PC-3 (cell line): ENCODE measurements at places on chromosomes 6 and 20.

DNA sequence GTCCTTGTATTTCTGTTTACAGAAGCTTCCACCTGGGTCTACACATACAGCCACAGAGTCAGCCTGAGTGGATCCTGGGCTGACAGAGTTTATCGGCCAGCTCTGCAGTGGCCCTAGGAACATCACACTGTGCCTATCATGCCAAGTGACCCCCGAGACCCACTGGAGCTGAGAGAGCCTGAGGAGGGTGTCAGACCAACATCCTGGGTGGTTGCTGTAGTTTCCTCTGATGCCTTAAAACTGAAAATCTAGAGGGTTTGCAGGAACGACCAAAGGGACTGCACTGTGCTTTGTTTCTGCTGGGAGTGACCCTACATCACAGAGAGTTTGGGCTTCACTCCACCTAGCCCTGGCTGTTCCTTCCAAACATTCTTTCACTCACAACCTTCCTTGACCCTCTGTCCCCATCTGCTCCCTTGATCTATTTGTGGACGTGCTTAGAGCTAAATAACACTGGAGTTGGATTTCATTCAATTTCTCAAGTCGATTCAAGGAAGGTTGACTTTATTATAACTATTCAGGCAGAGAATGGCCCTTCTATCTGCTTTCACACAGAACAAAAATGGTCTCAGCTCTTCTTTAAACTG, 18.1 kb downstream of the MYLK4 start:
- DNase-seq, result no peak
- H3K4me3 ChIP-seq, result no peak overlapping the region
- no peaks in the 10 kb centered on the region for H3K27me3 ChIP-seq
- no peaks in the 10 kb centered on the region for H3K36me3 ChIP-seq

DNA sequence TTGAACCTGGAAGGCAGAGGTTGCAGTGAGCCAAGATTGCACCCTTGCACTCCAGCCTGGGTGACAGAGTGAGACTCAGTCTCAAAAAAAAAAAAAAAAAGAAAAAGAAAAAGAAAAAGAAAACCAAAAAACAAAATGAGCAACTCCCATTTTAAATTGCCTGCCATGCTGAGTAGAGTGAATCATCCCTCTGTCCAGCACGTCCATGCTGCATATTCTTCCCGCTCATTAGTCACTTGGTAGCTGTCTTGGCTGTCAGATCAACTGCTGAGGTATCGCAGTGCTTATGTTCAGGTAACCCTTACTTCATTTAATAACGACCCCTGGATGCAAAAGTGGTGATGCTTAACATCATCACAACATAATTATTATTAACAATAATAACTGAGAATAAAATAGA, 72.6 kb upstream of the RNF24 start:
- H3K27ac ChIP-seq, result no peak overlapping the region
- peaks cover 3% of the 10 kb centered on the region; the same call in 1 of the 2 replicates for H3K4me1 ChIP-seq
- no peak overlapping the region for H3K4me3 ChIP-seq

DNA sequence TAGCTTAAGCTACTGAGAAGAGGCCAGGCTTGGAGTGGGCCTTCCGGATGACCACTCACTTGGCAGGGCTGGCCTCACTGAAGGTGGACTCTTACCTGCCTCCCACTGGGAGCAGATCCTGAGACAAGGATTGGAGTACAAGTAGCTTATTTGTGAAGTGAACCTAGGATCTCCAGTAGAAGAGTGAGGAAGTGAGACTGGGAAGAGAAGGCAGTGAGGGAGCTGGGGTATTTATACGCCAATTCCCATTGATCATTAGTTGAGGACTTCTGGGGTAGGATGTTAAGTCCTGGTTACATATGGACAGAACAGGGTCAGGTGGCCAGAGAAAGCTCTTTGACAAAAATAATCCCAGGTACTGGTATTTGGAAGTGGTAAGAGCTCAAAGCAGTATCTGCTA, 32.3 kb upstream of the RNF24 start:
- H3K4me1 ChIP-seq, result peaks cover 25% of the 10 kb centered on the region
- DNase-seq, result no peak
- no peaks in the 10 kb centered on the region for H3K27me3 ChIP-seq
- H3K4me3 ChIP-seq, result no peak overlapping the region
- no peak overlapping the region for H3K27ac ChIP-seq

- H3K36me3 ChIP-seq, result peaks cover 19% of the 10 kb centered on the region
- H3K27me3 ChIP-seq, result no peaks in the 10 kb centered on the region
- H3K4me1 ChIP-seq, result no peaks in the 10 kb centered on the region
- H3K4me3 ChIP-seq, result no peak overlapping the region
Observed at GRCh38 chr6:152218887-152219286, 411.4 kb downstream of the ESR1 start.

DNA sequence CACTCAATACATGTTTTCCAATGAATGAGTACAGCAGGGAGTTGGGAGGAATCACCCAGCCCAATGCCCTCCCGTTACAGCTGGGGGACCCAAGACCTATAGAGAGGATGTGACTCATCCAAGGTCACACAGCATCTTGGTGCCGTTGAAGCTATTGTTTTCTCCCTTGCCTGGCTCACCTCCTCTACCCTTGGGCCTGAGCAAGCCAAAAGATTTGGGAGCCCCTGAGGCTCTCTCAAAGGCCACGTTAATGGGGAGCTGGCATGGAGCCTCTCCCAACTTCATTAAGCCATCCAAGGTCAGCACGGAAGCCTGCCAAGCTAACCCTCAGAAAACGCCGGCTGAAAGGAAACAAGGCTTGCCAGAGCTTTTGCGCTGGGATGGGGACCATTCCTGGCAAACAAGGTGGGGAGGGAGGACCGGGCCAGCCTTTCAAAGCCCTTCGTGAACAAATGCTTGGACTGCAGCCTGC, 30.4 kb downstream of the KCNB1 start:
- H3K27me3 ChIP-seq, result peaks cover 8% of the 10 kb centered on the region
- H3K4me1 ChIP-seq, result peaks cover 9% of the 10 kb centered on the region
- no peaks in the 10 kb centered on the region for H3K36me3 ChIP-seq
- DNase-seq, result peak; percentile 63
- no peak overlapping the region for H3K27ac ChIP-seq

DNA sequence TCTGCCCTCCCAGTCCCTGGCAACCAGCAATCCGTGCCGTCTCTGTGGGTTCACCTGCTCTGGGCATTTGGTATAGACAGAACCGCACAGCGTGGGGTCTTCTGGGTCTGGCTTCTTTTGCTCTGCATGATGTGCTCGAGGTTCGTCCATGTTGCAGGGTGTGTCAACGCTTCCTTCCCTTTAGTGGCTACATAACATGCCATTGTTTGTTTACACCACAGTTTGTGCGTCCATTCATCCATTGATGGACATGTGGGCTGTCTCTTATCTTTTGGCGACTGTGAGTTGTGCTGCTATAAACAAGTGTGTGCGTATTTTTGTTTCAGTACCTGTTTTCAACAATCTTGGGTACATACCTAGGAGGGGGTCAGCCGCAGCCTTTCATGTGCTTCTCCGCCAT, 149.5 kb upstream of the RPS6KA2 start:
- no peak overlapping the region for H3K27ac ChIP-seq
- H3K4me1 ChIP-seq, result no peaks in the 10 kb centered on the region
- H3K27me3 ChIP-seq, result no peaks in the 10 kb centered on the region
- no peak for DNase-seq

DNA sequence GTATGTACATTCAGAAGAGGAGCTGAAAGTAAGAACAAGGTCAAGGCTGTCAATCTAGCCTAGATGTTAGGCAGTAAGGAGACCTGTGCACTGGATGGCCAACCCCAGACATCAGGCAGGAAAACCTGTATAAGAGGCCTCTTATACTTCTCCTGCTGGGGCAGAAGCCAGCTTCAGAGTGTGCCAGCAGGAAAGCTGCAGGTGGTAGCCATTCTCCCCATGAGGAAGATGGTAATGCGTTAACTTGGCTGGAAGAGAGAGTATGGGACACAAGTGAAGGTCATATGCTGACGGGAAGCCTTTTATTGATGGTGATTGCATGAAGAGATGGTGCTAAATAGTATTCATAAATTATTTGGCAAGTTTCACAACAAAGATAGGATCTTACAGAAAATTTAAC, 20.6 kb downstream of the NHLRC1 start:
- DNase-seq, result no peak
- H3K27ac ChIP-seq, result no peak overlapping the region
- no peaks in the 10 kb centered on the region for H3K4me1 ChIP-seq

DNA sequence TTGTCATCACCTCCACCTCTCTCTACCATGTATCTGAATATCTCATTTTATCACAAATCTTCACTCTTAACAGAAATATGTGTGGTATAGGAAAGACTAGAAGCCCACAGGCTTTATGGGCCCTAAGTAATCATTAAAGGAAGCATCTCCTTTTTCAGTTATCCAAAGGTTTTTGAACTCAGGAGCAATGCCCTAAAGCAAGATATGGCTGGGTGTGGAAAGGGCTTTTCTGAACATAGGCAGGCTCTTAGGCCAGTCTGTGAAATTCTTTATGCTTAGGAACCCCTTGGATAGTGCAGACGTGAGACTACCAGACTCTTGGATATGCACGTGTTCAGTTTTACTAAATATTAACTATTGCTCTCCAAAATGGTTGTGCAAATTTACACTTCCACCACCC, 99.5 kb downstream of the ADTRP start:
- H3K27me3 ChIP-seq, result no peaks in the 10 kb centered on the region
- peaks cover 22% of the 10 kb centered on the region for H3K4me1 ChIP-seq
- no peaks in the 10 kb centered on the region for H3K36me3 ChIP-seq

DNA sequence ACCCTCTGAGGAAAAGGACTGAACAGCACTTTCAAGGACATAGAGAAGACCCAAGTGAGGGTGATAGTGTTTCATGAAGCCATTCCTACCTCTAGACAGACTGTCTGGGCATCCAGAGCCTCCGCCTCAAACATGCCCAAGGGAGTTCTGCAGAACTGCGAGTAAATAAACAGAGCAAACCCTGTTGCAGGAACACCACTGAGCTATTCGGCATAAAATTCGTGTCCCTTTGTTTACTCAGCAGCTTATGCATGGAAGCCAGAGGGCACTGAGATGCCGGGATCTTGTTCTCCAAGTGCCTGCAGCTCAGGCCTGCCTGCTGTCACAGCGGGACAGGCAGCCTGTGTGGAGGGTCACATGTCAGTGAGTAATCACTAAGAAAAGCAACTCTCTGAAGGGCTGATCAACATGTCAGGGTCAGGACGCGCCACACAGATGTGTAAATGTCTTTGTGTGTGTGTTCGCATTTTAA, 164.9 kb upstream of the HEY2 start:
- no peak overlapping the region for H3K27ac ChIP-seq
- H3K27me3 ChIP-seq, result peaks cover 12% of the 10 kb centered on the region; the same call in 1 of the 2 replicates

GRCh38 chr6:168078943-168079405, at the start of gene FRMD1:
TSS of gene FRMD1 (minus strand) at chr6:168079212. CDS start at chr6:168079094, 118 bp downstream.
- H3K4me3 ChIP-seq, result no peak within 1 kb of the TSS
- H3K27me3 ChIP-seq, result no peaks in the 10 kb centered on the region
- no peaks in the 10 kb centered on the region for H3K36me3 ChIP-seq

GRCh38 chr6:57182017-57182432, 9.9 kb downstream of the BAG2 start:
- H3K4me1 ChIP-seq, result no peaks in the 10 kb centered on the region
- peaks cover 43% of the 10 kb centered on the region for H3K36me3 ChIP-seq
- H3K4me3 ChIP-seq, result no peak overlapping the region
- no peak for DNase-seq

DNA sequence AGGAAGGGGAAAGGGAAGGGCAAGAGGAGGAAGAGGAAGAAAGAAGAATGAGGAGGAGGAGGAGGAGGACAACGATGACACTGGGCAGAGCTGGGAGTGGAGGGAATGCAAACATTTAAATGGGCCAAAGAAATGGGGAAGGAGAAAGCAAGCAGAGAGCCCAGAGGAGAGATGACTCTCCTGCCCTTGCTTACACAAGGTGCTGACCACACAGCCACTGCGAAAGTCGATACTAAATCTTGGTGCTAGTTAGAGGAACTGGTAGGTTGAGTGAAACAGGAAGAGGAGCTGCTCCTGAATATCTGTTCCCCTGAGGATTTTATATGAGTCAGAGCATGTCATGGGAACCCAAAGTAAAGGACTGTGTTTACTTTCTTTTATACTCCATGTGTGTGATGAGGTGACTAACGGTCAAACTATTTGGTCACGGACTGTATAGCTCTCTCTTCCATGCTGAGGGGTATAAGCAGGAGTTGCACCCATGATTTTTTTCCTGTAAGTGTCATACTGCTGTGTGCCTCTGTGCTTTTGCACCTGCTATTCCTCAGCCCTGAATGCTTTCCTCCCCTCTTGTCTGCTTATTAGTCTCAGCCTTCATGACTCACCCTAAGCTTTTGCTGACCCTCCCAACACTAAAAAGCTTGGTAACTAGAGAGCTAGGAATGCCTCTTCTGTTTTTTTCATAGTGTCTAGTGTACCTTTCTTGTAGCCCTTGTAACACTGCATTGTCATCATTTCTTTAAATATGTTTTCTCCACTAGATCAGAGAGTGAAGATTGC, 9.5 kb upstream of the PAQR8 start:
- peak; percentile 99 for DNase-seq
- peak overlapping the region; percentile 20; the same call in 1 of the 2 replicates for H3K4me3 ChIP-seq
- H3K27ac ChIP-seq, result peak overlapping the region; percentile 96
- peaks cover 27% of the 10 kb centered on the region for H3K4me1 ChIP-seq

DNA sequence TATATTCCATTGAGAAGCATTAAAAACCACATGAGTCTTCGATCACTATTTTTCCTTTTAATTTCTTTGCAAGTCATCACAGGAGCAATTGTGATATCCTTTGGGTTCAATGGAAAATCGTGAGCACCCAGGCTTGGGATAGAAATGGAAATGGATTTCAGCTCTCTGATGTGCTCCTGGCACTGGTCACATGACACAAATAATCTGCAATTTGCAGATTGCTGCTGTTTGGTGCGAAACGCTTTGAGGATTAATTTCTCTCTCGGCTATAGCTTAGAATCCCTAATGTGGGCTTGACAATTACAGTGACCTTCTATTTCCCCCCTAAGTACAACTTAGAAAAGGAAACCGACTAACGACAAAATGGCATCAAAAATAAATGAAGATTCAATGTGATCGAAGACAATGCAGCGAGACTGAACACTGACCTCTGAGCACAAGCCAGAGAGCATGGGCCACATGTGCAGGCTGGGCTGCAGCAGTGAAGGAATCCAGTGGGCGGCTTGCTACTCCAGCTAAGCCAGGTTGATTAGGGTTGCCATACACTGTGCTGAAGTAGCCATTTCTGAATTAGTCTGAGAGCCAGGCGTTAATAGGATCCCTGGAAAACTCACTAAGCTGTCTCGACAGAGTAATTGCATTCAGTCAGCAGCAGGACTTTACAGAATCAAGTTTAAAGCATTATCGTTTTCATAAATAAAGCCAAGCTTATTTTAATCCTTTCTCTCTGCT, 301.8 kb upstream of the AGPAT4 start:
- H3K4me3 ChIP-seq, result no peak overlapping the region
- H3K4me1 ChIP-seq, result no peaks in the 10 kb centered on the region

DNA sequence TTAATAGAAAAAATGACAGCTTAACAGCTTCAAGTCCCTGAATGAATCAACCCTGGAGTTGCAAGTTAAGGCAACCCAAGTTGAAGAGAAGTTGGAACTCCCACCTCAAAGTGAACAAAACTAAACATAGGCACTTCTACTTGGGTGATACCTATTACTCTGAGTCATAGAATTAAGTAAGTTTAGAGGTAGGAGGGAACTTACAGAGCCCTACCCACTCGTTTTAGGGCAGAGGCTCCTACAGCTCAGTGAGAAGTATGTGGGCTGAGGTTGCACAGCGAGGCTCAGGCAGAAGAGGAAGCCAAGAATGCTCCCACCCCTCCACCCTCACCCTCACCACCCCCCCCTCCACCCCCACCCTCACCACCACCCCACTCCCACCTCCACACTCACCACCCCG, 42.2 kb downstream of the NFATC2 start:
- no peaks in the 10 kb centered on the region for H3K36me3 ChIP-seq
- no peak overlapping the region for H3K4me3 ChIP-seq
- no peak overlapping the region for H3K27ac ChIP-seq
- DNase-seq, result peak; percentile 44

GRCh38 chr6:48766349-48766748, 655.4 kb upstream of the PTCHD4 start:
- no peak overlapping the region for H3K4me3 ChIP-seq
- DNase-seq, result peak; percentile 93
- peak overlapping the region; percentile 79 for H3K27ac ChIP-seq
- H3K4me1 ChIP-seq, result peaks cover 34% of the 10 kb centered on the region
